ENCODE measurements at places on chromosomes 7 and 10.

- peak; percentile 19 for DNase-seq
Observed at GRCh38 chr10:34813626-34814222, 1.4 kb downstream of the PARD3 start.

- DNase-seq: peak; percentile 24
Observed at GRCh38 chr7:33903791-33904680, 1.3 kb upstream of the BMPER start.

GRCh38 chr7:101435461-101436220, 73.0 kb downstream of the COL26A1 start:
- no peak for DNase-seq

DNA sequence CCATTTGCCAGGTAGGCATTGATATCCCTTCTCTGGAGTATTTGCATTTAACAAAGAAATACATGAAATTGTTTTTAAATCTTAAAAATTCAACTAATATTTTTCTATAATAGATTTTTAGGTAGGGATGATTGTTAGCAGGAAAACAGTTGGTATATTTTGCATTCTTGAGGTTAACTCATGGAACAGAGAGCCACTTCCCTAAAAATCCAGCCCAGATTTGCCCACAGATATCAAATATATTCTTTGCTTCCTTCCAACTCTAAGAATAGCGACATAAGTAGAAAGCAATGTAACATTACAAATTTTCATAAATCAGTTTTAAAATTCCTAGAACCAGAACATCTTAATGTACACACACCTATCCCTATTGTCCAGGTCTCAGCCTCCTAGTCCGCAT, 45.0 kb upstream of the ANLN start:
- no peak for DNase-seq

DNA sequence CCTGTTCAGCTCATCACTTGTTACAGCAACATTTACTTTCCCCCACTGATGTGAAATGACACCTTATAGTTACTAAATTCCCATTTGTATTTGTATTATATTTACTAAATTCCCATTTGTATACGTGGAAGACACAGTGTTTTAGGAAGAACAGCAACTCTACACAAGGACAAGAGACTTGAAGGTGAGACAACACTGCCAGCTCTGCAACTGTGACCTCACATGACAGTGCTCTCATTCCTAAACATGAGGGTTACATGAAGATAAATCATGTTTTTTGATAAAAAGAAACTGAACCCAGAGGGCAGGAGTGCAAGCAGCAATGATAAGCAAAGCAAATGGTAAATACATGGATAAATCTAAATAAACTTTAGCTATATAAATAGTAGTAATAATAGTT, 60.3 kb downstream of the ATAD1 start:
- DNase-seq: no peak

GRCh38 chr10:30893208-30893607, 138.5 kb downstream of the ZNF438 start:
- no peak for DNase-seq

DNA sequence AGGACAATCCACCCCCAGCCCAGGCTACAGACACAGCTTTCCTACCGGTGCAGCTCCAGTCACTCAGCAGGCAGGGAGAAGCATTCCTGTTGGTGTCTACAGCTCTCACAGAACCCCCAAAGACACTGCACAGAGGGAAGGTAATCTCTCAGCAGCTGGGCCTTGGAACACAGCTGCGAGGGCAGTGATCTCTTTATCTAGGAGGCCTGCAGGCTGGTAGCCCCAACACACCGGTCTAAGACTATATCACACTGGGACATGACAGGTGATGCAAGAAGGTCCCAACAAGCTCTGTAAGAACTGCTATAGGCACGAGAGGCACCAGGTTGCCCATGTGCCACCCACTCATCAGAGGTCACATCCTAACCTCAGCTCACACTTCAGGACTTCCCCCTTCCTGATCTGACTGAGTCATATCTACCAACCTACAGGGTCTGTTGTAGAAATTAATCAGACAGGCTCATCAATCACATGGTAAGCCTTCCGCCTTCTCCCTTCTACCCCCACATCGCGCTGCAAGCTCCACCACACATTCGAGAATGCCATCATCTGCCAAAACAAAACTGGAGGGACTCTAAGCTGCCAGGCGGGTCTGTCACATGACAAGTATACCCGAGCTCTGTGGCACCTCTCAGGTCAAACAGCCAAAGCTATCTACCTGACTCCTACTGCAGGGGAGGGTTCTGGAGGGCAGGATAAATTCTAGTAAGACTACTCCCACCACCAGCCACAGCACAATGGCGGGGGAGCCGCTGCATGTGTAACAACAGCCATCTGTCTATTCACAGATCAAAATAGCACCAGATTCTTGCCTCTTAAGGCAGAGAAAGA, 26.1 kb downstream of the FAM53B start:
- DNase-seq: peak; percentile 58

GRCh38 chr10:44960482-44961229, 1.1 kb downstream of the RASSF4 start:
- no peak for DNase-seq

DNA sequence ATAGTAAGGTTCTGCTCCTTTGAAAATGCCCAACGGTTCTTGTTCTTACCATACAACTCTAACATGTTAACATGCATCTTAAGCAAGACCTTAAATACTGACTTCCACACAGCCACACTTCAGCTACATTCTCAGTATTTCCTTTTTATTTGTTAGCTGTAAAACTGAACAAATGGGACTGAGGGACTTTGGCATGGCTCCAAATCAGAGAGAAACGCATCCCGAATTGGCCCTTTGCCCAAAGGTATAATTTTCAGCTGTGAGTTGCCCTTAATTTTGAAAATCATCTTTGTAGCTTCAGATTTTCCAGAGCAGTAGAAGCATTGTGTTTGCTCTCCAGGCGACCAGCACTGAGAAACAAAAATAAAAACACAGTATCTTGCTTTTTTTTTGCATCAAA, 56.4 kb downstream of the NEUROD6 start:
- no peak for DNase-seq

- peak; percentile 54 for DNase-seq
Observed at GRCh38 chr7:26167303-26167934, 15.4 kb downstream of the NFE2L3 start.

DNA sequence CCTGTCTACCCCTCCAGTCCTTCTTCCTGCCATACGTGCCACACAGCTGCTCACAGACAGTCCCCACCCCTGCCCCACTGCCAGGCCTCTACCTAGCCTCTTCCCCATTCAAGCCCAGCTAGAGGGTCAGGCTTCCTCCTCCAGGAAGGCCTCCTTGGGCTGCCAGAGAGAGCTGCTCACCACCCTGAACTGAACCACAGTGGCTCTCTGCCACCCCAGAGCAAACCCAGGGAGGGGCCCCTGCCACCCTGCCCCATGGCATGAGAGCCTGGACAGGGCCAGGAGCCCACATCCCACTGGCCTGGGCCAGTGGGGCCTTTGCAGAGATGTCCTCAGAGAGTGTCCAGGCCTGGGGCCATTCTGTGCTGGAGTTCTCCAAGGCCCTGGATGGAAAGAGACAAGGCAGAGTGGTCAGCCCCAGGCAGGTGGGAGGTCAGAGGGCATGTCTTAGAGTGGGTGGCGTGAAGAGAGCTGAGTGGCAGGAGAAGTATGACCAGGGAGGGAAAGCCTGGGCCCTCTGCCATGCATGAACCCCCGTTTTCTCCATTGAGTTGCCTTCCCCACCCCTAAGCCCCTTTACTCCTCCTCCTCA, 40.4 kb downstream of the TMEM270 start:
- DNase-seq: no peak

- DNase-seq: no peak
Observed at GRCh38 chr7:143492043-143492471, 14.4 kb downstream of the TAS2R41 start.

GRCh38 chr10:88243202-88243744, 339.8 kb downstream of the RNLS start:
- no peak for DNase-seq

DNA sequence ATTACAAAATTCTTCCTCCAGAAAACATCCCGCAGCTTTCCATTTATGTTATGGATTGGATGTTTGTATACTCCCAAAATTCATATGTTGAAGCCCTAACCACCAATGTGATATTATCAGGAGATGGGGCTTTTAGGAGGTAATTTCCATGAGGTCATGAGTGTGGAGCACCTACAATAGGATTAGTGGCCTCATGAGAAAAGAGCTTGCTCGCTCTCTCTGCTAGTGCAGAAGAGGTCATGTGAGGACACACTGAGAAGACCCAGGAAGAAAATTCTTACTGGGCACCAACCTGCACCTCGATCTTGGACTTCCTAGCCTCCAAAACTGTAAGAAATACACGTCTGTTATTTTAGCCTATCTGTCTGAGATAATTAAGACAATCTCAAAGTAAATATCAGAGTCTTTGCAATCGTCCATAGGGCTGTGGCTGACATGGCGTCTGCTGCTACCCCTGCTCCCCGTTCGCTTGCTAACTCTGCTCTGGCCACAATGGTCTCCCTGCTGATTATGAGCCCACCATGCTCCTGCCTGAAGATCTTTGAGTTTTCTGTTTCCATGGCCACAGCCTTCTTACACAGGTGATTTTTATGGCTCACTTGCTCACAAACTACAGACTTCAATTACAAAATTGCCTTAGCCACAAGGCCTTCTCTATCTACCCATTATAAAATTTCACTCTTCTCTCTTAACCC, 333.3 kb downstream of the CACNA2D1 start:
- no peak for DNase-seq

DNA sequence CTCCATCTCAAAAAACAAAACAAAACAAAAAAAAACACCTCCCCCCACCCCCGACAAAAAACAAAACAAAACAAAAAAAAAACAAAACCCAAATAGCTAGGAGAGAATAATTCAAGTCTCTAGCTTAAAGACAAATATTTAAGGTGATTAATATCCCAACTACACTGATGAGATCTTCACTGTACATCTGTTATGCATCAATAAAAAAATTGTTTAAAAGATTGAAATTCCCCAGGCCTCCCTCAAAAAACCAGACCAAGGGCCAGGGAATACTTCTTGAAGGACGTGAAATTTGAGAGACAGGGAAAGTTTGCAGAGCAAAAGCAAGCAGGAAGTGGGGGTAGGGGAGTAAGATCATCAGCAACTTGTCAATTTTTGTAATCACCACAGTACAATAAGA, 232.6 kb downstream of the REEP3 start:
- DNase-seq: no peak

GRCh38 chr7:101112233-101112632, 14.7 kb upstream of the SERPINE1 start:
- DNase-seq: no peak

- no peak for DNase-seq
Observed at GRCh38 chr10:96450529-96451207, 63.1 kb downstream of the TLL2 start.

DNA sequence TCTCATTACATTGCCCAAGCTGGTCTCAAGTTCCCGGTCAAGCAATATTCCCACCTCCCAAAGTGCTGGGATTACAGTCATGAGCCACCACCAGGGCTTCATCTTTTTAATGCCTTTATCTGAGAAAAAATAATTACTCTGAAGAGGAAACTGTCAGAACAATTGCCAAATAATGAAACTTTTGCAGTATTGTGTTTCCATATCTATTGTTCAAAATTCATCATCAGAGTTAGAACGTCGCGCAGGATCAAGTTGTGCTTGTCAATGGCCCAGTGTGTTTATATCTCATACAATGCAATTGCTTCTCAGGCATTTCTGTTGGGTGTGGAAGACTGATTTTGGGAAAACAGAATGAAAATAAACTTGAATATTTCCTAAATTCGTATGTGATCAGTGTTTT, 143.1 kb downstream of the ARID5B start:
- DNase-seq: no peak

DNA sequence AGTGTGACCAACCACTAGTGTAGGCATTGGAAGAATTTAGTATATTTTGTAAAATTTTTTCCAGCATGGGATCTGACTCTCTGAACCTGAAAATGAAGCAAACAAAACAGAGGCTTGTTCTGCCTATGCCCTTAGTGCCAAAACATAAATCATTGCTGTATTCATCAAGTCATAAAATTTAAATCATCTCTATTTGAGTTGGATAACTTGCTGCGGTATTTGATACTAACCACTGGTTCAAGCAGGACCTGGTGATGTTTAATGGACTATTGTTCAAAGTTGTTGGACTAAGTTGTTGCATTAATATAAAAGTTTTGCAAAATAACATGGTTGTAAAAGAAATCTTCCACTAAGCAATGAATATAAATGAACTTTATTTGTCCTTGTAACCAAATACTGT, 19.8 kb upstream of the RPA3 start:
- DNase-seq: no peak

GRCh38 chr10:125018576-125019143, 76.7 kb downstream of the ZRANB1 start:
- DNase-seq: no peak

DNA sequence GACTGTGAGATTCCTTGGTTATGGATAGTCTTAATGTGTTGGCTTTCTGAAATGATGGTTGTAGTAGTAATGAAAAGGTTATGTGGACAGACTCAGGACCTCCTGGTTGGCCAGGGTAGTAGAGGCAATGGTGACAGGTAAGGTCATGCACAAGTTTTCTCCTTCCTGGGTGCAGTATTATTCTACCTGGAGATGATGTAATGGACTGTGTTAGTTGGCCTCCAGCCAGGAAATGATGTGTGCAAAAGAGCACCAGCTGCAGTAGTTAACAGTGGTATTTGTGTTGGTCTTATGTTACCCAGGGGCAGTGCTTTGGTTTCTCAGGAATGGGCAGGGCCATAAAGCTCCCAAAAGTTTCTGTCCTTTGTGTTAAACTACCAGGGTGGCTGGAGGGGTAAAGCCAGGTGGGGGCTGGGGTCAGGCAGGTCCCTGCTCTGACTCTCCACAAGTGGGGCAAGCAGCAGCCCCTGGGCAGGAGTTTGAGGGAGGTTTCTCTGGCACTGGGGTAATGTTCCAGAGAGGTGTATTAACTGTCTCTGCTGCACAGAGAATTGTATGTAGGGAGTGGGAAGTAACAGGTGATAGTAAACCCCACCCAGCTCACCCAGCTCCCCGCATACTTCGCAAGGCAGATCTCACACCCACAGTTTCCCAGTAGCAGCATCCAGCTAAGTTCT, 36.3 kb downstream of the GPR22 start:
- DNase-seq: no peak

GRCh38 chr10:49587981-49588380, 22.1 kb upstream of the SLC18A3 start:
- DNase-seq: no peak

- DNase-seq: no peak
Observed at GRCh38 chr7:157679607-157680006, 342.8 kb downstream of the DNAJB6 start.

DNA sequence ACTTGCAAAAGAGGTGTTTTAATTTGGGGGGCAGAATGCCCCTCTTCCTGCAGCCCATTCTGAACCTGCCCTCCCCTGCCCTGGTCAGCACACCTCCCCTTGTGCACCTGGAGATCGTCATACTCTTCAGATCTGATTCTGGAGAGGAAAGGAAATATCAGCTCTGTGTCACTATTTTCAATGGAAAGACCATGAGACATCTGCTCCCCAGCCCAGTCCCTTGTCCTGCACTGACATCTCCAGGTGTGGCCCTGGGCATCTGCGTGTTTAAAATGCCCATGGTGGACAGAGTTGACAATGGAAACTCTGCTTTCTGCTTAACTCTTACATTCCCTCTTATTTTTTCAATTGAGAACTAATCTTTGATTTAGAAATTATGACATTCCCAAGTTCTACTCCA, 41.6 kb upstream of the RASGEF1A start:
- no peak for DNase-seq

- no peak for DNase-seq
Observed at GRCh38 chr10:101238732-101239105, 9.5 kb upstream of the LBX1 start.

Data from GM20000 (cell line).